Prostate gland (tissue), 2 donors: ENCODE measurements at places on chromosomes 2 and 18. TPM values are rescaled to one million over a fixed set of nuclear protein-coding genes. Genes with fewer than 3 reads are reported as not detected.

GRCh38 chr2:232349546-232349945 is 29.0 kb upstream of the ALPP start:
- H3K27ac ChIP-seq: no peak overlapping the region
- no peaks in the 10 kb centered on the region for H3K4me1 ChIP-seq
- peaks cover 32% of the 10 kb centered on the region for H3K27me3 ChIP-seq
- H3K36me3 ChIP-seq: no peaks in the 10 kb centered on the region
- DNase-seq: no peak
- no peak overlapping the region for H3K4me3 ChIP-seq

DNA sequence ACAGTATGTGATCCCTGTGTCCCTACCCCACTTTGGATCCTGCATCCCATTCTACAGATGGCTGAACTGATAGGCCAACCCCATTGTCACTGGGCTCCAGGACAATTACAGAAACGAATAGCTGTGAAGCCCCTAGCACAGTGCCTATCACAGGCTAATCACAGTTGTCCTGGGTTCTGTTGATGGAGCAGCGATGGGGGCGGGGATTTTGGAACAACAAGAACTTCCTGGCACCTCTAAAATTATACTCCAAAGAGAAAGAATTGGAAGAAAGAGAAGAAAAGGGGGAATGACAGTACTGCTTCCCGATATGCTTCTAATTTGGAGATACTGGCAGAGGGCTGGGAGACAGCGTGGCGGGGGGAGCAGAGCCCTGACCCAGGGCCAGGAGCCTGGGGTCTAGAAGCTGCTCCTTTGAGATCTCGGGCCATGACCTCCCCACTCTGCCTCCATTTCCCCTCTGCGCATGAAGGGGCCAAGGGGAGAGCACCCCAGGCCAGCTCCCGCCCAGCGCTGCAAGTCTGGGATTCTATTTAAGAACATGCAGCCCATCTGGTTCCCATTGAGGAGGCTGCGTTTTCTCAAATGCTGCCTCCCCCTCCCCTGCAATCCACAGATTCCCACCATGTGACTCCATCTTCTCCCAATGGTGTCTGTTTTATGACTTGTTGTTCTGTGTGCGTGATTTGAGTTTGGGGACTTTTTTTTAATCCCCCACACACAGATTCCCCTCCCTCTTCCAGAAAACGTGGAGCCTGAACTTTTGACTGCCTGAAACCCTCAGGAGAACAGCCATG is 202.7 kb downstream of the CYP26B1 start:
- H3K4me1 ChIP-seq: no peaks in the 10 kb centered on the region
- H3K4me3 ChIP-seq: no peak overlapping the region
- DNase-seq: no peak

- no peak overlapping the region for H3K4me3 ChIP-seq
- H3K27ac ChIP-seq: no peak overlapping the region
- no peaks in the 10 kb centered on the region for H3K27me3 ChIP-seq
- H3K36me3 ChIP-seq: no peaks in the 10 kb centered on the region
Measured at GRCh38 chr2:88070055-88070454, 2.4 kb downstream of the SMYD1 start.

DNA sequence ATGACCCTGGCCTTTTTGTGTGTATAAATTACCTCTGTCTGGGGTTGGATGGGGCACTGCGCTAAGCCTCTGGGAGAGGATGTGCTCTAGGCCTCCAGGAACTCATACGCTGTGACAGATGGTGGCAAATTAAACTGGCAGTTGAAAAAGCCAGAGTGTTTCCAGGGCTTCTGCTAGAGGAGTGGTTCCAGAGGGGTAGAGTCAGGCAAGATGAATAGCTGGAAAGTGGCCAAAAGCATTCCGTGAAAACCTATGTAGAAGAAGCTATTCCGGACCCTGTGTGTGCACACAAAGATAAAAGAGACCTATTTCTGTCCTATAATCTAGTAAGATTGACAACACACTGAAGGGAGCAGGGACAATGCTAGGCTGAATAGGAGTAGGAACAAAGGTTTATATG is 84.8 kb downstream of the ACTR3 start:
- H3K27ac ChIP-seq: no peak overlapping the region
- H3K4me3 ChIP-seq: no peak overlapping the region
- no peaks in the 10 kb centered on the region for H3K4me1 ChIP-seq
- no peak for DNase-seq

GRCh38 chr2:43605851-43606250 is 10.0 kb upstream of the THADA start:
- no peaks in the 10 kb centered on the region for H3K36me3 ChIP-seq
- H3K4me1 ChIP-seq: no peaks in the 10 kb centered on the region
- DNase-seq: no peak
- no peaks in the 10 kb centered on the region for H3K27me3 ChIP-seq

DNA sequence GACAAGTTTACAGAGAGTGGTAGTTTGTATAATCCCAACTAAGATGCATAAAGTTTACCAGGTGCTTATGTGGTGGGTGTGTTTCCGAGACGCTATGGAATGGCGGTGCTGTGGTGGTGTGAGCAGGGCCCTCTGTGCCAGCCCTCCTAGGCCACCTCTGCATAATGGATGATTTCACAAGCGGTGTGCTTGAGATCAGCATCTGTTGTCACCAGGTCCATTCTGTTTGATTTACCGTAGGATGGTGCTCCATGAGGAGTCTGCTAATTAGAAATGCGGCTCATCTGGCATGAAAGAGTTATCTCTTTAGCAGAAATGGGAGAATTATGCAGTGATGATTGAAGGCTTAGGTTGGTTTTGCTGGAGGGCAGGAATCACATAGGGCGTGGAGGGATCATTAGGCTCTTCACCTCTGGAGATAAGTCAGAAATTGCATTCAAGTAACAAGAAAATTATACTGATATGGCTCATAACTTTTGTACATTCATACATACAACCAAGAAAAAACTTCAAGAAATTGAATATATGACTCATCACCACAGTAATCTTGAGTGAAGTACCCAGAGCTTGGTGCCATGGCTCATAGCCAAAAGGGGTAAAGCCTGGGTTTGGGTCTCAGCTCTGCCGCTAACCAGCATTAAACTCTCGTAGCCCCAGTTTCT is 41.4 kb downstream of the CRIM1 start:
- H3K4me1 ChIP-seq: no peaks in the 10 kb centered on the region
- DNase-seq: no peak
- H3K27me3 ChIP-seq: no peaks in the 10 kb centered on the region

- H3K36me3 ChIP-seq: no peaks in the 10 kb centered on the region
- no peak for DNase-seq
Measured at GRCh38 chr18:33355263-33355662, 85.3 kb downstream of the CCDC178 start.

DNA sequence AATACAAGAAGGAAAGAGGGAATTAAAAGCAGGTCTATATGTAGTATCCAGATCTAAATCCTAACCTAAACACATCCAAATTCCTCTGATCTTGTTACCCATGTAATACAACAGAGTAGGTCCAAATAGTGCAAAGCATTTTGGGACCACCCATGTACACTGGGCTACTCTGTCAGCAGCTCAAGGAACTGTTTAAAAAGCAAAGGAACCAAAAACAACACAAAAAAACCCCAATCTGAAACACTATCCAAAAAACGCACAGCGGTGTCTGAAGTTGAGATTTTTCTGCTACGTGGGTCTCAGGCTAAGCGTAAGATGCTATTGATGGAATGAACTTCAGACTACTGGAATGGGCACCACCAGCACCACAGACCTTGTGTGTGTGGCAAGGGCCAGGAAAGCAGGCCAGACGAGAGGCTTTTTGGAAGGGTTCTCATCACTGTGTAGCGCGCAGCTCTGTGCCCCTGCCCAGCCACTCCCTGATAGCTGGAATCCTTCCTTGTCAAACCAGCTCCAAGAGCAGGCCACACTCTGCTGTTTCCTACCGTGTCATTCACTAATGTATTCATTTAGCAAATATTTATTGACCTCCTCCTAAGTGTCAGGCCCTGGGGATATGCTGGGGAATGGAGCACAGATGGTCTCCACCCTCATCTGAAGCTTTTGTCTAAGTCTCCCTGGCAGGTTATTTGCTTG is 101.4 kb downstream of the COLEC12 start:
- peaks cover 6% of the 10 kb centered on the region for H3K4me1 ChIP-seq
- H3K4me3 ChIP-seq: no peak overlapping the region
- H3K36me3 ChIP-seq: no peaks in the 10 kb centered on the region
- H3K27ac ChIP-seq: no peak overlapping the region
- DNase-seq: no peak

DNA sequence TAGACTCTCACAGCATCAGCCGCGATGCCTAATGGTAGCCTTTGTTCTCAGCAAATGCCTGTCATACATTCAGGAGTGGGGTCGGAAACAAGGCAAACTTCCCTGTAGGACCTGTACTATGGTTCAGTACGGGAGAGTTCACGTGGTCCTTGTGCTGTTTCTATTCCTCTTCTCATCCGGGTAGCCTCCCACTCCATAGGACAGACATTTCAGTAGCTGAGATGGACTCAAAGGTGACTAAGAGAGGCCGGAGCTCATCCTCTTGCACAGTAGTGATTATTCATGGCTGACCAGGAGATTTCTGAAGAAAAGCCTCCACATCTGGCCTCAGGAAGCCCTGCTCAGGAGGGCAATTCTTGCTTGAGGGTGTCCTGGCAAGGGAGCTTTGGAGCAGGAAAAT is 117.8 kb upstream of the SPRED2 start:
- no peak overlapping the region for H3K4me3 ChIP-seq
- no peak for DNase-seq
- H3K27ac ChIP-seq: no peak overlapping the region
- no peaks in the 10 kb centered on the region for H3K27me3 ChIP-seq
- no peaks in the 10 kb centered on the region for H3K36me3 ChIP-seq
- H3K4me1 ChIP-seq: no peaks in the 10 kb centered on the region

GRCh38 chr2:15725101-15725781 is 133.6 kb downstream of the DDX1 start:
- no peaks in the 10 kb centered on the region for H3K36me3 ChIP-seq
- H3K27ac ChIP-seq: no peak overlapping the region
- no peak overlapping the region for H3K4me3 ChIP-seq
- H3K27me3 ChIP-seq: no peaks in the 10 kb centered on the region

DNA sequence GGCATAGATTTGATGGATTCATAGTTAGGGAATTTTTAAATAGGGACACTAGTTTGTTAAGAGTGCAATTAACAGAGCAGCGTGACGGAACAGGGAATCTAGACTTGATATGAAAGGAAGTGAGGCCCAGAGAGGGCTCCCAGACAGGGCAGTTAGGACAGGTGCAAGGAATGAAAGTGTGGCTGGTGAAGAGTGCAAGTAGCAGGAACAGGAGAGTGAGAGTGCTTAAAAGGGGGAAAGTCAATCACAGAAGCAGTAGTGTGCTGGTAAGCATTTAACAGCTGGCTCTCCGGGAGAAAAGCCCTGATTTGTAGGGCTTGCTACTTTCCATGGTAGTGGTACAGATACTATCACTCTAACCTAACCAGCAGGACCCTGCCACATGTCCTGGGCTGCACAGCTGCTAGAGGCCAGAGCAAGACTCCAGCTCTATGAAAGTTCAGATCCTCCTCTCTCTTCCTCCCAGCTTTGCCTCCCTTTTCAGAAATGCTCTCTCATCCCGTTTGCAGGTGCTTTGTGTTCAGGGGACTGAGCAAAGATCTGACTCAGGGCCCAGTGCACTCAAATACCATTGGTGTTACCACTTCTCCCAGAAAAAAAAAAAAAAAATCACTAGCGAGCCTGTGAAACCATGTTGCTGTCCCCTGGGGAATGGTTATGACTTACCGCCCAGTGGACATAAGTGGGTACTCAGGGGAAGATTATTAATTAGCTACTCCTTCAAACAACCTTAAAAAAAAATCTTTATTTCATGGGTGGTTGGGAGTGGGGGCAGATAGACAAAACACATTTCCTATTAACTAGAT is 18.1 kb upstream of the GCFC2 start:
- H3K27me3 ChIP-seq: no peaks in the 10 kb centered on the region
- no peak overlapping the region for H3K4me3 ChIP-seq
- no peaks in the 10 kb centered on the region for H3K36me3 ChIP-seq

GRCh38 chr18:77131100-77131651 is 1.4 kb downstream of the MBP start:
- peak overlapping the region; percentile 84 for H3K4me3 ChIP-seq
- no peaks in the 10 kb centered on the region for H3K4me1 ChIP-seq
- no peak for DNase-seq

DNA sequence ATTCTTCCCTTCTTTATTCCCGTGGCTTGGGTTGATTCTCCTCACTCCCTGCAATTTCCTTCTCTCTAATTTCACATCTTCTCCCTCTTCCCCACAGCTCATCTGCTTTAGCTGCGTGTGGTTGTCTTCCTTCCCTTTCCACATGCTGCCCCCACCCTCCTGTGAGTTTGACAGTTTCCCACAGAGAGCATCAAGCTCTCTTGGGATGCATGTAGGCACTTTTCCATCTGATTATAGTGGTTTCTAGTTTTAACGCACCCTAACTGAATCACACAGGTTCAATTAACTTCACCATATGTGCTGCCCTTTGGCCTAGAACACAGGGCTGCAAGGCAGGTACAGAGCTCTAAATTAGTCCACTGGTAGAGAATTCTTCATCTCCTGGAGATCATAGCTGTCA is 110.5 kb downstream of the TACR1 start:
- no peaks in the 10 kb centered on the region for H3K36me3 ChIP-seq
- no peak overlapping the region for H3K27ac ChIP-seq
- no peaks in the 10 kb centered on the region for H3K27me3 ChIP-seq

DNA sequence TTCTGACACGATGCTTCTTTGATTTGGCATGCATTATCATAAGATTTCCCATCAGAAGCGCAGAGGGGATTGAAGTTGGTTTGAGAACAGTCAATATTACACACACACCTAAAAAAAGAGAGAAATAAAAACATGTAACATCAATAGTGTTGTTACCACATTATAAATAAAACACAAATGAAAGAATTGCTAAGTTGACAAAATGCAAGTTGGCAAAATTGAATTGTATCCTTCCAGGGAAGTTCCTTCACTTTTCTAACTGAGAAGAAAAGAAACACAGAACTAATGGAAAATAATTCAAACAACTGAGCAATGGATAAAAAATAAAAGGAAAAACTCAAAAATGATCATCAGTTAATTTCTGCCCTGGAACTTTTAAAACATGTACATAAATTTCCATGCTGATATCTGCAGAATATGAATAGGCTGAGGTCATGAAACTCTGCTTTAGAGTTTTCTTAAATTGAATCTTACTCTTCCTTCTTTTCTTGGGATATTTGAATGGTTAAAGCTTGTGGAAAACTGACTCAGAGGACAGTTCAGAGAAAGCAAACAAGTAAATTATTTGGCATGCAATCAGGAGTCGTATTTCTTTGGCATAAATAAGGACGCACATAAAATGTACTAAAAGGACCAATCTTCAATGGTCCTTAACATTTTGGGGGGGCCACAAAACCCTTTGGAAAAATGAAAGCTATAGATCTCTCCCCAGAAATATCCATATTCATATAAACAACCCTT is 152.4 kb upstream of the CAVIN2 start:
- H3K27me3 ChIP-seq: no peaks in the 10 kb centered on the region
- no peak overlapping the region for H3K4me3 ChIP-seq
- no peak for DNase-seq

The PSMA8 gene
- 2.9 TPM for total RNA-seq

The DAW1 gene
- total RNA-seq: not detected

The RPL31 gene
- 797 TPM for total RNA-seq

The IGFBP5 gene
- 162 TPM for total RNA-seq

The KLHL41 gene
- total RNA-seq: 2.3 TPM

The CDK15 gene
- total RNA-seq: not detected

The CRYGD gene
- not detected for total RNA-seq

The TMEM169 gene
- 1.1 TPM for total RNA-seq
